ENCODE measurements at places on chromosomes 6 and 20.

DNA sequence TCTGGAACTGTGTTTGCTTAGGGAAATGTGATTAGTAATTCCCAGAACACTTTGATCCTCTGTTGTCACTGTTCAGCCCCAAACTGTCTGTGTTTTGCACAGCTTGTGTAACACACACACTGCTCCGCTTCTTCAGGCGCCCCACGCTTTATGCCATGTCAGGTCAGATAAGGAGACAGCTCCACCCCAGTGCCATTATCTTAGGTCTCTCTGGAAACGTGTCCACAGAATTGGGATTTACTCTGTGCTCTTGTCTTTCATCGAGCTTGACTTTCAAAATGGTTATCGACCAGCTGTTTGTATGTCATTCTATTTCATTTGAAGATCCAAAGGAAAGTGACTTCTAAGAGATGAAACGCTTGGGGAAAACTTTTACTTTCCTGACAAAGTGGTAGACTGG lies 106.4 kb upstream of the SSTR4 start:
- DNase-seq: no peak

- DNase-seq: no peak
These were observed 486.1 kb upstream of the BTBD3 start for GRCh38 chr20:11431621-11432020.

DNA sequence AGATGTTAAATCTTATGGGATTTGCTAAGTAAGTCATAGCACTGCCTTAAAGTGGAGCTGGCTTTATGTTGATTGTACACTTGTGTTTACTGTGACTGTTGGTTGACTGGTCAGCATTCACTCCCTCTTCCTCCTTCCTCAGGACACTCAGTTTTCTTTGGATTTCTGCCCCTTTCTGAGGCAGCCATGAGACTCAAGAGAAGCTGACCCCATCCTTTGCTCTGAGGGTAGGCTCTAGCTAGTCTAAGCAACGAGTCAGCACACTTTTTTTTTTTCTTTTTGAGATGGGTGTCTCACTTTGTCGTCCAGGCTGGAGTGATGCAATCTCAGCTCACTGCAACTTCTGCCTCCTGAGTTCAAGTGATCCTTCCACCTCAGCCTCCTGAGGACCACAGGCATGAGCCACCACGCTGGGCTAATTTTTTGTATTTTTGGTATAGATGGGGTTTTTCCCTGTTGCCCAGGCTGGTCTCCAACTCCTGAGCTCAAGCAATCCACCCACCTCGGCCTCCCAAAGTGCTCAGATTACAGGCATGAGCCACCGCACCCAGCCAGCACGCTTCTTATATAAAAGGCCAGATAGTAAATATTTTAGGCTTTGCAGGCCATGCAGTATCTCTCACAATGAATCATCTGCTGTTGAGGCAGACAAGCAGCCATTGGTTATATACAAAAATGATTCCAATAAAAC lies 191.4 kb downstream of the NFATC2 start:
- DNase-seq: no peak

GRCh38 chr20:10758446-10758845 lies 84.6 kb upstream of the JAG1 start:
- DNase-seq: no peak

DNA sequence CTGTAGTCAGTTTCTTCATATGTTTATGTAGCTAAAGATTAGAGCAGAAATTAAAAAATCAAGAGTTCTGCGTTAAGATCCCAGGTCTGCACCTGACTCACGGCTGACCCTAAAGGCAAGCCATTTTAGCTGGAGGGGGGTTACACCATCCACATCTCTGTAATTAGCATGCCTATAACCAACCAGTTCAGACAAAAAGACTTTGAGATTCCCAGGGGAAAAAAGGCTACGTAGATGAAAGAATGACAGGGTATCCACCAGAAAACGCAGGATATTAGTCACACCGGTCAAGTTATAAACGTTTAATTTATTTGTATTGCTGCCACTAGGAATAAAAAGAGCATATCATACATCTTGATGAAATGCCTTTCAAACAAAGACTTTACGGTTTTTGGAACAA lies 299.1 kb downstream of the FOXC1 start:
- DNase-seq: no peak

DNA sequence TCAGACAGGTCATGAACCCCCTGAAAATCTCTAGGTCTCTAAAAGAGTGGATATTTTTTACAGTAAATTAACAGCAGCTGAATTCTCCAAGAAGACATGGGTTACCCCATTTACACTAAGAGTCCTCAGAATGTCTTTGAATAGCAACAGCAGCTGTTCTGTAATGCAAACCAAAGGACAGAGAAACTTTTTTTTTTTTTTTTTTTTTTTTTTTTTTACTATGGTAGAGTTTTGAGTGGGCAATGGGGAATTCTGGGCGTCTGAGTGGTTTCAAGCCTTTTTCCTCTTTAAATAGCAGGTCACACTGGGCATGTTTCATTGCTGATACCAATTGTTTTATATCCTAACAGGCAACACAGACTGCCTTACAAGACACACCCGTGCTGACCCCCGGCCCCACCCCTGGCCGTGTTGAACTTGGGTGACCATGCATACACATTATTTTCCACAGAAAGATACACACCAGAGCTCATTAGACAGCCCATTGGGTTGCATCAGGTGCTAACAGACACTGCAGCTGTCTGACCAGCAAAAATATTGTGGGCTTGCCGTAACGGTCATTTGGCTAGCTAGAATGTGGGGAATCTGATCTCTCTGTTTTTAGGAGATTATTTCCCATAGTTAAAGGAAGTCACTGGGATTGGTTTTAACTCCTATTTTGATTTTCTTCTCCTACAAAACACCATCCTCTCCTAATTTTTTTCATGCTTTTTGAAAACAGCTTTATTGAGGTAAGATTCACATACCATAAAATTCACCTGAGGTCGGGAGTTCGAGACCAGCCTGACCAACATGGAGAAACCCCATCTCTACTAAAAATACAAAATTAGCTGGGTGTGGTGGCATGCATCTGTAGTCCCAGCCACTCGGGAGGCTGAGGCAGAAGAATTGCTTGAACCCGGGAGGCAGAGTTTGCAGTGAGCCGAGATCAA lies 26.7 kb upstream of the IRF4 start:
- DNase-seq: no peak

DNA sequence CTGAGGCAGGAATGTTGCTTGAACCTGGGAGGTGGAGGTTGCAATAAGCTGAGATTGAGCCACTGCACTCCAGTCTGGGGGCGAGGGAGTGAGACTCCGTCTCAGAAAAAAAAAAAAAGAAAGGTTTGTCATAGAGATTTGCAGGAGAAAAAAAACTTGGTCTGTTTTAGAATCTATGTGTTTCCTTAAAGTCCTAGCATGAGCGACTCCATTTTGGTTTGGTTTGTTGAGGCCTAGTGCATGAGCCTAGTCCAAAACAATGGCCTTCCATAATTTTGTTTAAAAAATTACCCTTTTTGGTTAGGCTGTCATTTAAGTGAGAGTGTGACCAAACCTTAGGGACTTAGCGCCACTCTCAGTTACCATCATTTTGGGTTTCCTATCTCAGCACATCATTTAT lies 8.2 kb upstream of the GNMT start:
- no peak for DNase-seq

- DNase-seq: no peak
These were observed 96.7 kb downstream of the KLHL32 start for GRCh38 chr6:97021194-97021593.

DNA sequence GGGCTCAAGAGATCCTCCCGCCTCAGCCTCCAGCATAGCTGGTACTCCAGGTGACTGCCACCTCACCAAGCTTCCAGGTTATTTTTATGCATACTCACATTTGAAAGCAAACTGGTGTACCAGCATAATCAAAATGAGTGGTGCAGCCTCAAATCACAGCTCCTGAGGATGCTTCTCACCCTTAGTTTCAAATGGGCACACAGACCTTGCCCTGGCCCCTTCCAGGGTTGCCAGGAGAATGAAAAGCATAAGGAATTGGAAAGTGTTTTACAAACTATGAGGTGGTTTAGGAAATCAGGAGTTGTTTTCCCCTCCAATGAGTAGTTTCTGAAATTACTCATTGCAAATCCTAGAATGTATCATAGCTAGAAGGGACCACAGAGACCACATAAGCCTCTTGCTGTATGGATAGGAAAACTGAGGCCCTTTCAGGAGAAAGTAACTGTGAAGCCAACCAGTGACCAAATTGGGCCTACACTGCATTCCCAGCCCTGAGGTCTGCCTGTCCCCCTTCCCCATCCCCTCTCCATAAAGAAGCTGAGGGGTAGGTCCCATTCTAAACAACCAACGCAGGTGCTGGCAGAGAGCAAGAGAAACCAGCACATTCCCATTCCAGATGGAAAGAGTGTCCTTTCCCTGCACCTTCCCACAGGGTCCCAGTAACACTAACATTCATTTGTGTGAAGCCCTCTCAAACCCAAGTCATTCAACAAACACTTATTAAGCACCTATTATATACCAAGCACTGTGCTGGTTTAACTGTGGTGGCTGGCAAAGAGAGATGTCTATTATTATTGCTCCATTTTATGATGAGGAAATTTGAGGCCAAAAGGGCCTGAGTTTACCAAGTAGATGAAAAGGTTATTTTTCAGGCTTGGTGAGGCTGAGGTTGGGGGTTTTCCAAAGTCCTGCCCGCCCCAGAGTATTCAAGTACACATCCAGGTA lies 2.1 kb upstream of the E2F1 start:
- DNase-seq: no peak

DNA sequence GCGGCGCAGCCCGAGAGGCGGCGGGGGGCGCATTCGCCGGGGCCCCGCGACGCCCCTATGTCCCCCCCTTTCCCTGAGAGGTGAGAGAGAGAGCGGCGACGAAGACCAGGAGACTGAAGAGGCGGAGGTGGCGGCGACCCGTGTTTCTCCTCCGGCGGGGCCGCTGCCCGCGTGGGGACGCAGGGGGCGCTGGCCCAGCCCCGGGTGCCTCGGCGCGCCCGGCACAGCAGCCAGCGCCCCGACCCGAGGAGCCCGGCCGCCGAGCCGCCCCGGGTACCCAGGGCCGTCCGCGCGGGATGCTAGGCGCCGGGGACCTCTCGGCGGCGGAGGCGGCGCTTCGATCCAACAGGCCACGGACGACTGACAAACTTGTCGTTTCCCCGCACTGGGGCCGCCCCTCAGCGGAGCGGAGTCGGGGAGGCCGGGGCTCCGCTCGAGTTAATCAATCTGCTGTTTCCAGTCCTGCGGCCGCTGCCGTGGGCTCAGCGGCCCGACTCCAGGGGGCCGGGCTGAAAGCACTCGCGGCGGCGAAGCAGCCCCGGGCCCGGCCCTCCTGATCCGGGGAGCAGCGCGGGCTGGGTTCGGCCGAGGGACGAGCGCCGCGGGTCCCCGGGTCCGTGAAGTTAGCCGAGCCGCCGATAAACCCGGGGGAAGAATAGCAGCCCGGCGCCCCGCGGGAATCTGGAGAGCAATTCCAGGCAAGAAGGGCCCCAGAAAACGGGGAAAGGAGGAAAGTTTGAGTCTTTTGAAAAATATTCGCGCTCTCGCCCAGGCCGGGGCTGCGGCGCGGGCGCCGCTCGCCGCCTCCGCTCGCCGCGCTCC lies 631 bp downstream of the MDGA1 start:
- peak; percentile 28 for DNase-seq

- DNase-seq: no peak
These were observed 5.0 kb downstream of the CEP162 start for GRCh38 chr6:84222426-84222825.

DNA sequence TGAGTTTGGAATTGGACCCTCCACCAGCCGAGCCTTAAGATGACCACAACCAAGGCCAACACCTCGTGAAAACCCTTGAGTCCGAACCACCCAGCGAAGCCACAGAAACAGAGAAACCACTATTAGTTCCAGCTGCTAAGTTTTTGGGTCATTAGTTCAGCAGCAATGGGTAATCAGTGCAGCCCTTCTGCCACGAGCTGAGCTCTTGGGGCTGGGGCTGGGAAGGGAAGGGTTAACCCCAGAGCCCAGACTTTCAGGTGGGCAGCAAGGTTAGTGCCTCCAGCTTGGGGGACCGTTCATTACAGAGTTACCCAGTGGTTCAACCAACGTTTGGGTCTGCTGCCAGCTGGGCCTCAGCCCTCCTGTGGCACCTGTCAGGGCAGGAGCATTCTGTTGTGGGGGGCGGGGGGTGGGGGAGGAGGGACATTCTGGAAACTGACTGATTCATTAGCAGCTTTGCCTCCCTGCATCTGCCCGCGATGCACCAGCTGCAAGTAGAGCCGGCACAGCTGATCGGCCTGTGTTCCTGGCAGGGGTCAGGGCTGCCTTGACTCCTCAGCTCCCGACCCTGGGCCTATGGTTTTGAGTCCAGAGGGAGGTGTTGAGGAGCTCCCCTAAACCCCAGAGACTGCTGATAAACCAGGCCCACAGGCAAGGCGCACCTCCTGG lies 52.7 kb downstream of the TGM2 start:
- DNase-seq: no peak

DNA sequence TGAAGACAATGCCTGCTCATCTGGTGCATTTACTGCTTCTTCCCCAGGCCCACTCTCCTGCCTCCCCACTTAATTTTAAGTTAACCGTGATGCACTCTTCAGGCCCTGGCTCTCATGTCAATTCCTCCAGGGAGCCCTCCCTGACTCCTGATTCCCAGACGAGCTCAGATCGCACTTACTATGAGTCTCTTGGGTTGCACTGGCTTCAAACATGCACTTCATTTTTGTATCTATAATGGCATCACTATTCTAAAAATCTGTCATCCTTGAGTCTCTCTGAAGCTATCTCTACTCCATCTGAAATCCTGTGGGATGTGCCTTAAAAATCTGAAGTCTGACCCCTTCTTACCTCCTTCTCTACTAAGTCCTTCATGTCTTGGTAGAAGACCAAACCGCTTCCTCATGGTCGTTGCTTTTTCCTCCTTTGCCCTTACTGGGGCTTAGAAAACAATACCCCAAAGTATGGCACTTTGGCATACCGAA lies 24.7 kb downstream of the COX4I2 start:
- no peak for DNase-seq

DNA sequence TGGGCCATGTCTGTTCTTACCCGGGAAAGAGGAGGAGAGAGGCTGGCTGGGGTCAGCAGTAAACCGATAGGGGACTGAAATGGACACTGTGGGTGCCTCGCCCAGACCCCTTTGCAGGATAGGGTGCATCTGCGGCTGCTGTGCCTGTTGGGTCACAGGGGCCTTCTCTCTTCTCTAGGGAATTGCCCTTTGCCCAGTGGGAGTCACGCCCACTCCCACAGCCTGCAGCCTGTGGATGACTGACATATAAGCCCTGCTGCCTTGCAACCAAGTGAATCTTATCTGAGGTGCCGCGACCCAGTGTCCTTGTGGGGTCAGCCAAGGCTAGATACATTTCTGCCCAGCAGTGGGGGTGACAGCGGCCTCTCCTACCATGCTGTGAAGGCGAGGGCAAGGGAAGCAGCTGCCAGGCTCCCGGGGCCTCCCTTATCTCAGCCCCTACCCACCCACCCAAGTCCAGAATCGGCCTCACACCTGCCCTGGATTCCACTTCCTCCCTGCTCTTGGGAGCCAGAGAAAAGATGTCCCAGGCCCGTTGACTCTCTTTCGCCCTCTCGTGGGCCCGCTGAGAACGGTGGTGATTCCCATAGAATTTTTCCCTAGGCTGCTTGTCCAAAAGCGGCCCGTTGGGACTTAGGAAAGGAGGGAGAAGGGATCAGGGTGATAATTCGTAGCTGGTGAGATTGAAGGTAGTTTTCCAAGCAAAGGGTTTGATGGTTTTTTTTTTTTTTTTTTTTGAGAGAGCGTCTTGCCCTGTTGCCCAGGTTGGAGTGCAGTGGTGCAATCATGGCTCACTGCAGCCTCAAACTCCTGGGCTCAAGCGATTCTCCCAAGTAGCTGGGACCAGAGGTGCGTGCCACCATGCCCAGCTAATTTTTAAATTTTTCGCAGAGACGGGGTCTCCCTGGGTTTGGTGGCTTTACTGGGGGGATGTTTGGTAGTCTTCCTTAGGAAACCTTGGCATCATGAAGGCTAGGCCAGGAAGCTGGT lies 76.4 kb upstream of the RNF24 start:
- no peak for DNase-seq
